ENCODE measurements at places on chromosomes 4 and X.

GRCh38 chrX:97639526-97639925 is 755.8 kb downstream of the RPA4 start:
- no peak for DNase-seq

DNA sequence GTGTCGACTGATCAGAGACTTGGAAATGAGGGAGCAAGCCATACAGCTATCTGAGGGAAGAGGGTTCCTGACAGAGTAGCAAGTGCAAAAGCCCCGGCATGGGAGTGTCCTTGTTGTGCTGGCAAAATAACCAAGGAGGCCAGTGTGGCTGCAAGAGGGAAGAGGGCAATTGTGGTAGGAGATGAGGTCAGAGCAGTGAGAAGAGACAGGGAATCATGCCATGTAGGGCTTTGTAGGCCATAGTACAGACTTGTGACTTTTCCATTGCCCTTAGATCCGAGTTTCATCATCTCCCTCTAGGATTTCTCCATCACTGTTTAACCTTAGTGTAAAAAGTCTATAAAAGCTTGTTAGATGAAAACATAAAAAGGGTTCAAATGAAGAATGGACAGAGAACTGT is 76.2 kb downstream of the DOCK11 start:
- no peak for DNase-seq

DNA sequence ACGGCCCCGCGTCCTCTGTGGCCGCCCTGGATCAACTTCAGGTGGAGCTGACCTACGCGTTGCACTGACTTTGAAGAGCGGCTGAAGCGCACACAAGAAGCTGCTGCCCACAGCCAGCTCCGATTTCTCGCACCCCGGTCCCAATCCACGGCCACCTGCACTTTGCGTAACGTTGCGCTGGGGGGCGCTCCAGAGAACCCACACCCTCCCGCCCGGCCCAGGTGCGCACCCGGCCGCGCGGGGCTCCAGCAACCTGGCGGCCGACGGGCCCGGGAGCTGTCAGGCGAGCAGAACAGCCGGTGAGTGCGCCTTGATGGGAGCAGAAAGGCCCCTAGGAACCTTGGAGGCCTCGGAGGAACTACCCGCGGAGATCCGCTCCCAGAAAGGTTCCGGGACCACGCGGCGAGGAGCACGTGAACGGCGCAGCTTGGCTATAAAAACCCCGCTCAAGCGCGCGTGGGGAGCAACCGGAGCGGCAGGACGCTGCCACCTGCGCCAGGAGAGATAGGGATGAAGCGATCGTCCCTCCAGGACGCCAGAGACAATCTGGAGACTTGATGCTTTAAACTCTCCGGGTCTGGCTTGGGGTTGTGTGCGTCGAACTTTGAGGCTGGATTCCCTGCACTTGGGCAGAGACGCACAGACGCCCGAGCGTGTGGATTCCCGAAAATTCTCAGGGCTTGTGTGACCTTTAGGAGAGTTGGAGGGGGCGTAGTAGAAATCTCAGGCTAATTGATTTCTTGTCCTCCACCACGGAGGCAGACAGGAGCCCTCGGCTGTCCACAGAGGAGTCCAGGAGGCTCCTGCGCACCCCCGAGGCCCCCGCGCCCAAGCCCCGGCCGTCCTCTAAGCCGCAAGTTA is 591 bp upstream of the NWD2 start:
- no peak for DNase-seq

DNA sequence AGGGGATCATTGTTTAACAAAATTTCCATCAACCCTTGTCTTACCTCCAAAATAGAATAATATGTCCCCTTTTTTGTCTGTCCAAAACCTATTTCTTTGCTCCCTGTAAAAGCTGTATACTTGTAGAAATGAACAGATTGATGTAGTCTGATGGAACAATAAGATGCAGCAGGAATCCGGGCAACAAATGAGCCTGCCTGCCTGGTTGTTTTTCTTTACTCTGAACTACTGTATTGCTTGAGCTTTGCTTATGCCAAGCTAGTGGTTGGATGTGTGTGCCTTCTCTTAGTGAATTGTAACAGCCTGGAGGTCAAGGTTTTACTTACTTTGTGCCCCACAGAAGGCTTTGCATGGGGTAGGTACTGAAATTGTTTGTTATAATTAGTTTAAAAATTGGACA is 116.2 kb upstream of the TLL1 start:
- no peak for DNase-seq

GRCh38 chr4:126916049-126916625 is 716.6 kb upstream of the INTU start:
- DNase-seq = no peak

- no peak for DNase-seq
Observed at GRCh38 chr4:79917246-79917645, 155.8 kb downstream of the ANTXR2 start.

DNA sequence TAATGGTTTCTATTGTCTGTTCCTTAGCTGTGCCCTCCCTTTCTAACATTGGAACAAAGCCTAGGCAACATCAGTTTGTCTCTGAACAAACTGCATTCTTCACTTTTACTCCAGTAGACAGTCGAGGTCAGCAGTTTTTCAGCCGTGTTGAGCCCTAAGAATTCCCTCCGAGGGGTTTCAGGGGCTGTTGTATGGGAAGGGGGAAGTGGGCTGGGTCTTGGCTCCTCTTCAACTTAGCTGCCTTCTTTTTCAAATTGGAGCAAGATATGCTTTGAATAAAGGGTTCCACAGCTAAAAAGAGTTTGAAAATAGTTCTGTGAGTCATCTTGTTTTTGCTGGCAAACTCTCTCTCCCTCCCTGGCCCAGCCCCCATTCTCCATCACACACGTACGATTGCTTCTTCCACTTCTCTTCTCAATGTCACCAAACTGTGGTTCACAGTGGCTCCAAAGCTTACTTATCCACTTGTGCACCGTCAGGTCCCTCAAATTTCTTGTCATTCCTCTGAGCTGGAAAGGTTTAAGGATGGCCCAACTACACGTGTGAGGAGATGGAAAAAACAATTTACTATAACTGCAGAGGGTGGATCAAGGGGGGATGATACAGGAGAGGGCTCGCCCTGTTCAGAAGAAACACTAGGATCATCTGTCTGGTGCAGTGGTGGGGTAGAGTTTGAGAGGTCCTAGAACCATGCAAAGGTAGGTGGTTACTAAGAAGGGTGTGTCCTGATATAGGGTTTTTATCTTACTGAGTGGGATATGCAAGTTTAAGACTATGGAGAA is 9.2 kb upstream of the MAML3 start:
- DNase-seq = no peak

DNA sequence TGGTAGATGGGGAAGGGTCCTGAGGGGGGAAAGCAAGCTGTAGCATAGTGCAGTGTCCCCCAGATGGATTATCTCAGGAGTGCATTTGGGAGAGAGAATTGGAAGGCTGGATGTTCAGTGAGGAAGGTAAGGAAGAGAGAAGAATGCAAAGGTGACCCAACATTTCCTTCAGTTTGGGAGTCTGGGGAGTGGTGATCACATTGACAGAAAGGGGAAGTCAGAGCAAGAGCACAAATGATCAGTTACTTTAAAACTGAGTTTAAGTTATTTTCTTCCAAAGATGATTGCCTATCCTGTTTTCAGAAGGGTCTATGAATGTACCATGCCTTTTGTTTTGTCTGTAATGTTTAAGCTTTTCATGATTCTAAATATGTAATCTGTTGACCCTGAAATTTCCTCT is 47.6 kb downstream of the ARHGAP10 start:
- DNase-seq = no peak

GRCh38 chrX:154840856-154841255 is 6.4 kb upstream of the SMIM9 start:
- DNase-seq = no peak

GRCh38 chr4:33739884-33740632 is 2504.3 kb downstream of the ARAP2 start:
- no peak for DNase-seq

GRCh38 chr4:174408841-174409552 is 113.3 kb downstream of the HPGD start:
- no peak for DNase-seq

DNA sequence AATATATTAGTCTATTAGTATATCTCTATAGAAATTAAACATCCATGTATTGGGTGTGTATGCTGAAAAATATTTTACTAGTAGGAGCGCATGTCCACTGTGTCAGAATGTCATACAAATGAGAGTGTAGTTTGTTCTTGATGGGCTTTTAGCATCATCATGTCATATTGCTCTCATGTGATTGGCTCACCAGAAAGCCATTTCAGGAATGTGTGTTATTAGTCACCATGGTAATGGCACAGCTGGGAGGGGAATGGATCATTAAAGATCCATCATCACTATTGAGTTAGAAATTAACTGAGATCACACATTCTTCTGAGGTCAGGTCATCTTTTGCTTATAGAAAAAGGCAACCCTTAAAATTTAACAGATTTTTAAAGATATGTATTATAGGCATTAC is 77.3 kb downstream of the PHEX start:
- no peak for DNase-seq

Measured in occipital lobe (tissue), 3 donors.